ENCODE measurements at places on chromosomes 3 and 15.

DNA sequence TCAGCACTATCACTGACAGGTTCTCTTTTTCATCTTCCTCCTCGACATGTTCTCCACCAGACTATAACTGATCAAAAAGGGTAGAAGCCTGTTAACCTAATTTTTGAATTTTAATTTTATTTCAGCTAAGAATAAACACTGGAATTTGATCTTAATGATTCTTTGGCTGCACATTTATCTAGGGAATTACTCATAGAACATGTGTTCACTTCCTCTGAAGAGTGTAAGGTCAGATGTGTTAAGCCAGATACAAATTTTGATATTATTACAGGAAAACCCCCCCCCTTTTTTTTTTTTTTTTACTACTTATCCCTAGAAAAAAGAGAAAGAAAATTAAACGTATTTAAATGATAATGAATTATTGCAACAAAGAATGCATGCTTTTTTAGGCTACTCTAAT lies 15.0 kb downstream of the DCBLD2 start:
- DNase-seq: no peak

DNA sequence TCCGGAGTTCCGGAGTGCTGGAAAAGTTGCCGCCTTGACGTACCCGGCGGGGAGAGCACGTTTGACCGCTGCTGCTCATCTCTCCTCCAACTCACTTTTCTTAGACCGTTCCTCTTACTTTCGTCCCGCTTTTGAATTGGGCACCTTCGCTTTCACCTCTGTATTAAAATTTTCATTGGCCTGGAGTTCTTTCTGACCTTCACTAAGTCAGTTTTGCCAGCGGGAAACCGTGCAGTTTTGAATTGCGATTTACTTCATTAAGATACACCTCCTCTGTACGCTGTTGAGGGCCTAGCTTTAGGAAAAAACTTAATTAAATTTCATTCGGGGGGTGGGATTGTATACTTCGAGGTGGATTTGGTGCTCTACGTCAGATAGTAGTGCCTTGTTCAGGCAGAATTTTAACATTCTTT lies 1.3 kb downstream of the GMPS start:
- DNase-seq: no peak

- DNase-seq: no peak
Observed at GRCh38 chr3:48993834-48994233, 3.8 kb downstream of the P4HTM start.

GRCh38 chr3:55790596-55791350 lies 303.7 kb upstream of the WNT5A start:
- no peak for DNase-seq

GRCh38 chr3:10768708-10769394 lies 47.2 kb upstream of the SLC6A11 start:
- no peak for DNase-seq

DNA sequence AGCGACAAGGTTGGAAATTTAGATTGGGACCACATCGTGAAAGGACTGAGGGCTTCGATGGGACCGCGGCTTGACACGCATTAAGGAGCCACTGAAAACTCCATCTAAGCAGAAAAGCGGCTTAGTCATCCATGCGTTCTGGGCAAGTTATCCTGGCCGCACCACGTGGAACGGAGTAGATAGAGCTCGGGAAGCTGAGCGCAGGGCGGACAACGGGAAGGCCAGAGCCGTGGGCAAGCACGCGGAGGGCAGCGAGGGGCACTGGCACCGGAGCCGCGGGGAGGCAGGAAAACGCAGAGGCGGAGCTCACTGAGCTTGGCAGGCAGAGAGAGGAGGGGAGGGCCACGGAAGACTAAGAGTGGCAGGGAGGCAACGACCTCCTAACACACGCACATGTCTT lies 61.3 kb upstream of the VGLL4 start:
- no peak for DNase-seq

DNA sequence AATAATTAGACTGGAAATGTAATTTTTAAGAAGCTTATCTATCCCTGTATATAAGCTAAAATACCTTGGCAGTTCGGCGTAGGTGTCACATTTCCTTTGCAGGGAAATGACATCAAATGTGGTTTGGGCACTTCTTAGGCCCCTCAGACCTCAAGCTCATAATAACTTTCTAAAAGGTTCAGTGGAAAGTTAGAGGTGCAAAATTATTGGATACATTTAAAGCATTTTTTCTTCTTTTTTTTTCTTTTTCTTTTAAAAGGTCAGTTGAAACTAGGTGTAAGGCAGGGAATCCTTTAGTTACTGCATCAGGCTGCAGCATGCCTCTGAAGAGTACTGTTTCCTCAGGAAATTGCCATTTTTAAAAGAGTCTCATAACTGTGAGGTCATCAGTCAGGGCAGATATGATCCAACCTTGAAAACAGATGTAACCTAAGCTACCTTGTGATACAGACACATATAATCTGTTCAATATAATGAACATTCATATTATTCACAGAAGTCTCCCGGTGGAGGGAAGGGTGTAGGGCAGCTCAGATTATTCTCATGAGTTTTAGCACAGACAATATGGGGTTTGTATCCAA lies 4.8 kb downstream of the SACM1L start:
- DNase-seq: no peak

DNA sequence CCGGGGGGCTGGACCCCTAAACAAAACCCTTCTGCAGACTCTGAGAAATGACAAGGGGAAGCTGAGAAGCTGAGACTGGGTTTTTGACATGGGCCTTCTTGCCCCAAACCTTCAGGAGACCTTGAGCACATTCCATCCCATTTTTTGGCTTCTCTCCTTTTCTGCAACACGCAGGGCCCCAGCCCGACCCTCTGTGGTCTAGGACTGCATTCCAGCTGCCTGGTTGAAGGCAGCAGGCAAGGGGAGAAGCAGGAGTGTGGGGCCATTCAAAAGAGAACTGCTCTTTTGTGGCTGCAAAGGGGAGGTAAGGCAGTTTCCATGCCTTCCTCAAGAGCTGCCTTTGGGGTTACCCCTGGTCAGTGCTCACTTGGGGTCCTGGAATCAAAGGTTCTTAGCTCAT lies 263.0 kb downstream of the TLE3 start:
- DNase-seq: no peak

GRCh38 chr3:60461267-60461666 lies 790.0 kb downstream of the FHIT start:
- DNase-seq: no peak

DNA sequence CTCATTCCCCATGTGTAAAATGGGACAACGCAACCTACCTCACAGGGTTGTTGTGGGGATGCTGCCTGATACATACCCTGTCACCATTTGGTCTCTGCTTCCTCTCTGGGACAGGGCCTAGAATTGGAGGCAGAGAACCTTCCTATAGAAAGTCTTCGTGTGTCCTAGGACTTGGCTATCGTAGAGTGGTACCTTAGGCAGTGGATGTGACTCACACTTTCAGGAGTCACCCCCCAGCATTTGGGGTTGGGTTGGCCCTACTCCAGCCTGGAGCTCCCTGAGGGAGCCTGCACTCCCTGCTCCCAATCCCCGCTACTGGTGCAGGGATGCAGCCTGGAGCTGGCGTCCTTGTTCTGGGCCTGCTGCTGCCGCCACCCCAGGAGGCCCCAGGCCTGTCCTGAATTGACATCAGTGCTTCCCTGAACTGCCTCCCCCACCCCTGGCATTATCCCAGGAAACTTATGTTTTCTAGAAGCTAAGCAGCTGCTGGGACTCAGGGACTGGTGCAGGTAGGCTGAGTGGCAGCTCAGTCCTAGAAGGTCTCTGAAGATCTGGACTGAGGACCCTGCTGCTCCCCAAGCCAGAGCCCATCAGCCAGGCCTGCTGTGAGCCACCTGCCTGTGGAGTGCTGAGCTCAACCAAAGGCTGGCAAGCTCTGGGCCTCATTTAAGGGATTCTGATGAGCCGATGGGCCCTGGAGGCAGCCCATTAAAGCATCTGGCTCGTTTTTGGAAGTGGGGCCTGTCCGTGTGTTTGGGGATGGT lies 9.9 kb downstream of the C15orf39 start:
- DNase-seq: no peak

GRCh38 chr3:52537165-52537620 lies 788 bp downstream of the UQCC5 start:
- DNase-seq: no peak

DNA sequence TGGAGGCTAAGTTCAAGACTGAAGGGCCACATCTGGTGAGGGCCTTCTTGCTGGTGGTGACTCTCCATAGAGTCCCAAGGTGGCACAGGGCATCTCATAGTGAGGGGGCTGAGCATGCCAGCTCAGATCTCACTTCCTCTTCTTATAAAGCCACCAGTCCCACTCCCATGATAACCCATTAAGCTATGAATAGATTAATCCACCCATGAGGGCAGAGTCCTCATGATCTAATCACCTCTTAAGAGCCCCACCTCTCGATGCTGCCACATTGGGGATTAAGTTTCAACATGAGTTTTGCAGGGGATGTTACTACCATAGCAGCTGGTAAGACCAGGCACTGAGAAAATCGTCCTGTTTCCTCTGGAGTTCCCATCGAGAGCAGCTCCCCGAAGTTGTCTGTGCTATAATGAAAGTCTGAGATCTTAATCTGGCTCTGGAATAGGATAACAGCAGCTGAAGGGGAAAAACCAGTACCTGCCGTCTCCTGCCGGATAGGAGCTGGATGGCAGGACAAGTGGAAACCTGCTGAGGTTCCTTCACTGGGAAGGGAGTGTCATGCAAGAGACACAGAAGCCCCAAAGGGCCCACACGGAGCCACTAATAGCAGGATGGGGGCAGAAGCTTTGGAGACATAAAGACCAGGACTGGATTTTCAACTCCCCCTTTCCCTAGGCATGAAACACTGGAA lies 79.5 kb upstream of the EPHB3 start:
- no peak for DNase-seq

DNA sequence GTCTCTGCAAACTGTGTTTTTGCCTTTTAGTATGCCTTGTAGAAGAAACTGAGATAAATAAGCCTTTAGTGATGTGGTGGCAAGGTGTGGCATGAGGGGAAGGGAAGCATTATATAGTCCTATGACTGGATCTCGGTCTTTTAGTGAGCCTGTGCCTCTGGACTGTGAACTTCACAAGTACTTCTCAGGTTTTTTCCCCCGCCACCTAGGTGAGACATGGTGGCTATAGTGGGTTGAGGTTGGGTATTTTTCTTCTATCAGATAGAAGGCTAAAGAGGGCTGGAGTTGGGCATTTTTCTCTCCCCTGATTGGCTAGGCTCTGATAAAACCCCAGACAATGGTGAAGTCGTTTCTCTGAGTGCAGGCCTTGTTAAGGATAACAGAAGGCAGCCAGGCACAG lies 38.7 kb upstream of the ZFAND6 start:
- no peak for DNase-seq

GRCh38 chr3:23981136-23981535 lies 36.0 kb downstream of the NR1D2 start:
- DNase-seq: no peak

DNA sequence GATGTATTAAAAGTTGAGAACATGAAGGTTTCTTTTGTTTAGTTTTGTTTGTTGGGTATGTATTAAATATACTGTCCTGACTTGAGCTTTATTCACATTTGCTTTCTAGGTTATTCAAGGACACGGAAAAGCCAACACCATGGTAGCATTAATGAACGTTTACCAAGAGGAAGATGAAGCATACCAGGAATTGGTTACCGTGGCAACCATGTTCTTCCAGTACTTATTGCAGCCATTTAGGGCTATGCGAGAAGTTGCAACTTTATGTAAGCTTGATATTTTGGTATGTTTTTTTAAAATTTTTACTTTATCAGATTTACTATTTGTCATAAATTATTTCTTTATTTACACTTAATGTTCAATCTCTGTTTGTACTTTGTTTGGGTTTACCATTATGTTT lies 3.6 kb downstream of the WHAMM start:
- no peak for DNase-seq

- peak; percentile 33 for DNase-seq
Observed at GRCh38 chr3:43638594-43639447, 17.0 kb upstream of the ANO10 start.

DNA sequence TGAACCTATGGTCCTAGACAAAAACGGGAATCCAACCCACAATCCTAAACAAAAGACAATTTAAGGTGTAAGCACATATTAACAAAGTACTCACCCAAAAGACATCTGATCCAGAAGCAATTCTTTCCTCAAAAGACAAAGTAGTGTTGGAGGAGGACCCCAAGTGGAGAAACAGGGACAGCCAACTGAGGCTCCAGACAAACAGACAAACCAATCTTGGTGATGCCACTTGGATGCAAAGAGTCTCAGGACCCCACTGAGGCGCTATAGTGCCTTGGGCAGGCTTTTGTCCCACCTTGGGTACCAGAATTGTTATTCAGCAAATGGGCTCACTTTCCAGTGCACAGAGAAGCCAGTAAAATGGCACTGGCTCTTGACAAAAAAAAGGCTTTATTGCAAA lies 613.8 kb downstream of the DIPK2A start:
- DNase-seq: no peak

GRCh38 chr15:28987337-28987736 lies 101.6 kb downstream of the APBA2 start:
- DNase-seq: no peak

DNA sequence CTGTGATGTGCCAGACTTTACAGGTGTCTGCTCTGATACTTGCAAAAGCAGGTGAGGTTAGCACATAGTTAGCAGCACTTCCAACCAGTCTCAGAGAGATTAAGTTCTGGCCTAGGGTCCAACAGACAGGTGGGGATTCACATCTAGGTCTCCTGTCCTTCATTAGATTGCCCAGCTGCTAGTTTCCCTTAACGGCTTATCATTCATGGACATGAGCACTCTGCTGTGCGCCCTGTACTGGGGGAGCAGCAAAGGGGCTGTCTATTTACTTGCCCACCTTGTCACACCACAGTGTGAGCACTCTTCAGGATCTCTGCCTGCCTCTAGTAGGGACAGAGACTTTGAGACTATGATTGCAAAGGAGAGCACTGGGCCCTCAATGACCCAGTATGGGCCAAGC lies 8.7 kb downstream of the SPSB4 start:
- no peak for DNase-seq

DNA sequence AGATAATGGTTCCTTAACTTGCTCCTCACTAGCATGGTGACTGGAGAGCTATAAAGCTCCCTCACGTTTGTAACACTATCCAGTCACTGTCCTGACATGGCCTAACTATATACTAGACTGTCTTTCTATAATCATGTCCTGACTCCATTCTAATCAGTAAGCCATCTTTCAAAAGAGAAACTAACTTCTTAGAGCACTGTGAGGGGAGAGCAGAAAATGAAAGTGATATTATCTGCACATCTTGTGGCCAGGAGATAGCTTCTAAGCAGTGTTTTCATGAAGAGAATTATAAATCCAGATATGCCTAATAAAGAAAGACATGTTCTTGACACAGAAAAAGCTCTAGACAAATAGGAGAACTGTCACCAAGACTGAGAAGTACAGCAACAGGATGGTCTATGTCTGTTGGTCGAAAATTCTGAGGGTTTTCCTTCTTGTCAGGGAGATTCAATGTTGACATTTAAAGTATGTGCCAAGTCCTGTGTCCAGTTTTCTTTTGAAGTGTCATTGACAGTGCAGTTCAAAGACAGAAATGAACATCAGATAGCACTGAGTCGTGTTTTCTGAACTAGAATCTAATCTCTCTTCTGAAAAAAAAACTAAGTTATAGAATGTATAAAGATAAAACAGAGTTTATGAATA lies 230.6 kb upstream of the PEX5L start:
- no peak for DNase-seq

DNA sequence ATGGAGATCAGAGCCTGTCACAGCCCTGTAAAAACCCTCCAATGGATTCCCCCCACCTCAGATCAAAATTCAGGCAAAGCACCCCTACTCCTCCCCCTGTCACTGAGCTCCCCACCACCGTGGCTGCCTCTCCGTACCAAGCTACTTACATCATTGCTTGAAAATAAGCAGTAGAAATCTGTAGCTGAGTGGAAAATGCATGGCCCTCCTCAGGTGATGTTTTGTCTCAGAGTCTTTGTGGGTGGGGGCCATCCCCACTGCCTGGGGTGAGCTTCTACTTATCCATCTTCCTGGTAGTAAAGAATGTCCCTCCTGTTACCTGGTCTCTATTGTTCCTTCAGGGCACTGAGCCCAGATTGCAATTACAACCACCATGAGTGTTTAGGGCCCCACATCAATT lies 34.5 kb downstream of the SLCO2A1 start:
- no peak for DNase-seq
